ENCODE measurements at places on chromosomes 6 and 20.

DNA sequence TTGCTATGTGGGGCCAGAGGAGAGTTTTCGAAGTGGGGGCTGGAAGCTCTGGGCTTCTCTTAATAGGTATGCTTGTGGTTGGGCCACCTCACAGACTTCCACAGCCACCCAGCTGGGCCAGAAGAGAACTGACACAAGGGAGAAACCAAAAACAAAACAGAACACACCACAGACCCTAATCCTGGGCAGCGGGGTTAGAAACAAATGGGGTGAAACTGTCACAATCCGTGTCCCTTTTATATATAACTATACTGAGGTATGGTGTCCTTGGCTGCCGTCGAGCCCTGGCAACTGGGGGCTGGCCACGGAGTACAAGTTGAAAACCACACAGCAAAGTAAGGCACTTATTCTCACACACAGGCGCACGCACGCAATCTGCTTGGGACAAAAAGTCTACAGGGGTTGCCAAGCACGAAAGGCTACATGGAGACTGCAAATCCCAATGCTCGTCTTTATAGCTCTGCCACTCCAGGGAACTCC, 78.3 kb downstream of the TRAM2 start:
- no peak for DNase-seq

DNA sequence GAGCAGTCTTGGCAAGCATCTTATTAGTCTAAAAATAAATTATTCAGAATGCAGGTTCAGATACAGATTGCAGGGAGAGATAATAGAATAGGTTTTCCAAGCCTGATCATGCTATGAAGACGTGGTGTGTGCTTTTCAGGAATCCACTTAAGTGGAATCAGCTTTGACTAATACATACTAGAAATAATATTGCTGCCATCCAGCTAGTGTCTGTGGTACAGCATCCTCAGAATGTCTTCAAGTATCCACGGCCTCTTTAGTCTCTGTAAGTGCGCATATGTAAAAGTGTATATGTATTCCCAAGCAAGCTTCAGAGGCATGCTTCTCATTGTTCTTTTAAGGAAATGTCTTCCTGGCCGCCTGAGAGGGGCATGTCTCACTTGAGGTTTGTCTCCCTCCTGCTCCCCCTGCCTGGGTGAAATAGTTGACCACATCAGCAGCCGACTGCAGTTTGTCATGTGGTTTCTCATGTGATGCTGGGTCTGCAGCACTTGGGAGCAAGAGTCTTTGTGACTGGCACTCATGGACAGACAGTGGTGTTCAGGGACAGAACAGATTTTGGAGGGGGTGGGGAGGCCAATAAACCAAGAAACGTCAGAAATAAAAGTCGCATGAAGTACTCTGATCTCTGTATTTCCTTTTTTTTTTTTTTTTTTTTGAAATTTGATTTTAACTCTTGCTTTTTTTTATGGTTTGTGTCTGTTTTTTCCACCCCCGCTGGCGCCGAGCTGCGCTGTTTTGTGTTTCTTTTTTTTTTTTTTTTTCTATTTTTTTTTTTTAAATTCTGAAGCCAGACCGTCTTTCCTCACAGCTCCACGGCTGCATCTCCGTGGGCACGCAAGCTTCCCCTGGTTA, 150.8 kb downstream of the PRL start:
- peak; percentile 36 for DNase-seq

- peak; percentile 3 for DNase-seq
Observed at GRCh38 chr6:35258858-35259193, 709 bp upstream of the ZNF76 start.

DNA sequence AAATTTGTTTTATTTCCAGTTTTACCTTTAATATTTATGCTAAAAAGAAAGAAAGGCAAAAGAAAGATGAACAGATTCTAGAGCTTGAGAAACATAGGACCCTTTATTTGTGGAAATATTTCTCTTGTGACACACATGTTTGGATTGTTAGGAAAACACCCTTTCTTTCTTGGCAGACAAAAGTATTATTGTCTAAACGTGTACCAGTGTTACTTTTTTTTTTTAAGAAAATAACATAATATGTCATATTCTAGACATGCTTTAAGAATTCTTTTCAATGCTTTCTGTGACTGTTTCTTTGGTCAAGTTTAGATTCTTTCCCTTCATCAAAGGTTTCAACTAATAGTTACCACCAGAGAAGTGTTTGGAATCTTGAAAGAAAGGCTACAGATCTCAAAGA, 183.4 kb upstream of the CNR1 start:
- DNase-seq: no peak

DNA sequence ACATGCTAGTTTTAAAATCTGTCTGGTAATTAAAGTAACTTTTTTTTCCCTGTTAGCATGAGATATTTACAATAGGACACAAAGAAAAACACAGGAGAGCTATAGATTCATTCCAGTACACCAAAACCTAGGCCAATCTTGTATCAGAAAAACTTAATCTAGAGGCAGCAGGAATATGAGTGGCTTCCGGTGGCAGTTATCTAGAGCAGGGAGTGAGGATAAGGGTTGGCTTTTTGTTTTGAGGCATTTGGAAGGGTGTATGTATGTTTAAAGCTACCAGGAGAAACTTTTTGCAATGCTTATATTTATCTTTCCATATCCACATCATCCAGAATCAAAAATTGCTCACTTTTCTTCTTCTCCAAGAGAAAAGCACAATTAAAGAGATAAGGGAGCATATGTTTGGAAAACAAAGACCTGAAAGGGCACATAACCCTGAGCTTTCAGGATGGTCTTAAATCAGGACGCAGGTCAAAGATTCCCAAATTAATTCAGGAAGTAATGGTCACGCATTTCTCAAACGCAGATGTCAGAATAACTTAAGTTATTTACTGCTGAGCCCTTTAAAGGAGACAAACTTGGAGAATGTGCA, 13.1 kb downstream of the TFAP2A start:
- no peak for DNase-seq

DNA sequence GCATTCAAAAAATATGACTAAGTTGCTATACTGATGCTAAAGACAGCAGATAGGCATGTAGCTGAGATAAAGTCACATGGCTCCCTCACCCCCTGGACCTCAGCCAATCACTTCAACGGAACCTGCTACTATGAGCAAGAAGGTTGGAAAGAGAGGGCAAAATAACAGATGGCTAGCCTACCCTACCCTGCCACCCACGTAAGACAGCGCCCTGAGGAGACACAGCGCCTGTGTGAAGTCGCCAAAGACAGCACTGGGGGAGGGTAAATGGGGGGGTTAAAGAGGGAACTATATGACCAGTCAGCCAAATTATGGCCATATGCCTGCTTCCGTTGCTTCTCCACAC, 163.2 kb downstream of the RALGAPA2 start:
- DNase-seq: no peak

- DNase-seq: no peak
Observed at GRCh38 chr20:22070610-22071058, 365.2 kb downstream of the PAX1 start.

- DNase-seq: no peak
Observed at GRCh38 chr6:2984738-2985406, 13.5 kb upstream of the SERPINB6 start.

DNA sequence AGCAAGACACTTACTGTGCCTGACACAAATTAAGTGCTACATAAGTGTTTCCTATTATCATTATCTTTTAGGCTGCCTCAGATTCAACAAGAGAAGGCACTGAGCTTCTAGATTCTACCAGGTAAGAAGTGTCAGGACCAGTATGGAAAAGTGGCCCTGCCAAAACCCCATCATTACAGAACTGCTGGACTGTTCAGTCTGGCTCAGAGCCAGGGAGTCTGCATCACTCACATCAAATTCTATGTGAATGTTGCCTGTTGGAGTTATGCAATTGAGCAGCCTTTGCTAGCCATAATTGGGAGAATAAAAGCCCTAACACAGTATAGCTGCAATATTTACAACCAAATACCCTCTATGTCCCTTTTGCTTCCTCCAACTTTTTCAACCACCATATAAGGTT, 70.9 kb downstream of the ATG5 start:
- DNase-seq: no peak

DNA sequence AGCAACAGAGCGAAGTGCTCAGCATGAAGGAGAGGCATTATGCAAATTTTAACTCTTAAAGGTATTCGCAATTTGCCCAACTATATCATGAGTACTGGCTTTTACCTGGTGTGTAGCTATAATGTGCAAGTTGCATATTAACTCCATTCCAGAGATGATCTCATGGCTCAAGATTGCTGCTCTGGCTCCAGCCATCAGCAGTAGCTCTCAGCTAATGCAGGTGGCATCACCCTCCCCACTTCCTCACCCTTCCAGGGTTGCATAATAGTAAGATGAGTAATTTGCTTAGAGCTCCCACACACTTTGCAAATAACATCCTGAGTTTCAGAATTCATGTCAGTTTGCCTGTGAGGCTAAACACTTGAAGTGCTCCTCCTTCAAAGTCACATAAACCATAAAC, 15.9 kb upstream of the PCSK2 start:
- peak; percentile 63 for DNase-seq

DNA sequence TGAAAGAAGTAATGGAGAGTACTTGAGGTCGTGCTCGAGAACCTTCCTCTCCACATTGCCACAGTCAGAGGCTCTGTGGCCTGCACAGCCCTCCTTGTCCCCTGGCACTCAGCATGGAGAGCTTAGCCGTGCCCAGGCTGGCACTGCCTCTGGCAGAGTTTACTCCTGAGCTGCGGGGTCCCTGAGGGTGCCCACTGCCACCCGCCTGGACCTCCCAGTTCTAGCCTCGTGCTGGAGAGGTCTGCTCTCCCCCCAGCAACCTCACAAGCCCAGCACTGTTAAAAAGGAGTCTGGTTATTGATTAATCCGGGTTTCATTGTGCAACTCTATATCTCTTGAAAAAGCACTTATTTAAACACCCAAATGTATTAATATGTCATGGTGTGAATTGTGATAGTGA, 226.8 kb downstream of the TMEM242 start:
- DNase-seq: no peak

DNA sequence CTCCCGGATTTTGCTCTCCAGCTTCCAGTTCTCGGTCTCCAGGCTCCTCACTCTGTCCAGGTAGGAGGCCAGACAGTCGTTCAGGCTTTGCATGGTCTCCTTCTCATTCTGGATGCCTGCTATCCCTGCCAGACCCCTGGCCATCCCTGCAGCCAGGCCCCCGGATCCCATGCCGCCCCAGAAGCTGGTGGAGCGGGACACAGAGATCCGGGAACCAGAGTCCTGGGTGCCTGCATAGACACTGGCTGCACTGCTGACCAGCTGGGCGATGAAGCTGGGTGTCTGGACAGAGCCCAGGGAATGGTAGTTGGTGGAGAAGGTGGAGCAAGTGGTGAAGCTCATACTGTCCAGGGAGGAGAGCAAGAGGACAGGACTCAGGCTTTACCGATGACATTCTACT, 2.9 kb upstream of the CALHM6 start:
- no peak for DNase-seq
